ENCODE measurements at places on chromosomes 6 and 20.
A peak's percentile ranks its signal among the peaks of the same experiment; 100 is the strongest.

- H3K4me1 ChIP-seq = no peaks in the 10 kb centered on the region
- no peak for DNase-seq
- no peaks in the 10 kb centered on the region for H3K36me3 ChIP-seq
- H3K27me3 ChIP-seq = no peaks in the 10 kb centered on the region
- no peak overlapping the region for H3K27ac ChIP-seq
Measured at GRCh38 chr6:84601366-84601765, 163.0 kb downstream of the TBX18 start.

DNA sequence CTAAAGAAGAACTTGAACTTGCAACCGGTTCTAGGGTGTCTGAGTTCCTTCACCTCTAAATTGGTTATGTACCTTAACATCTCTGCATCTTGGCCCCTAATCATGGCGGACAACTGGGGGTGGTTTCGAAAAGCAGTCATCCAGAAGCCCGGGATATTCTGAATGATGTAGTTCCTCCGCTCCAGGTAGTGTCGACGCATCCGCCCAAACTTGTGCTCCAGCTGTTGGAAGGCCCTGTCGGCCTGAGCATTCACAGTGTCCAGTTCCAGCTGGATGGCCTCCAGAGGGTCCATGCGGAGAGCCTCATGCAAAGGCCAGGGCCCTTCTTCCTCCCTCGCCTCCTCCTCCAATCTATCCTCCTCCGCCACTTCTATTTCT lies 887 bp downstream of the TSPYL1 start:
- peak overlapping the region; percentile 93 for H3K4me3 ChIP-seq
- no peaks in the 10 kb centered on the region for H3K27me3 ChIP-seq
- no peak for DNase-seq
- H3K27ac ChIP-seq = peak overlapping the region; percentile 95
- H3K36me3 ChIP-seq = peaks cover 28% of the 10 kb centered on the region

GRCh38 chr6:16985513-16986284 lies 116.2 kb upstream of the STMND1 start:
- no peak for DNase-seq
- no peaks in the 10 kb centered on the region for H3K4me1 ChIP-seq
- H3K27ac ChIP-seq = no peak overlapping the region
- no peak overlapping the region for H3K4me3 ChIP-seq
- no peaks in the 10 kb centered on the region for H3K36me3 ChIP-seq

DNA sequence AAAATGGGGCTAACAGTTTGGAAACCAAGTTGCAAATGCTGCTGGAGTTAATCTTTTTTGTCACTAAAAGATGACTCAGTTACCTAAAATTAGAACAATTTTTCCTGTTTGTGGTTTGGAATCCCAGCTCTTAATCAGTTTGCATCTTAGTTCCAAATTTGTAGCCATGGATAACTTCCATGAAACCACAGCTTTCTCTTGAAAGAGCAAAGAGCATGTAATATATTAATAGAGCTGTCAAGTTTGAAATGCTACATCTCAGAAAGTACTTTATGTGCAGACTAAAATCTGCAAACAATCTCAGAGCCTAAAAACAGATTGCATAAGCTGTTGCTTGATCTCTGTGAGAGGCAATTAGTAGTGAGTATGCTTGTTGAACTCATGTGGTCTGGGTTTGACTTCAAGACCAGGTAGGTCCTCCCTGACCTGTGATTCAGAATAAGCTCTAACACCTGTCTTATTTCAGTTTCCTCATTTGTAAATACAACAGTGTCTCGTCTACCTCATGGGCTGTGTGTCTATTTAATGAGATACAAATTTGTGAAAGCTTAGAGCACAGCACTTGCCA lies 23.5 kb downstream of the DHX35 start:
- no peak for DNase-seq
- no peaks in the 10 kb centered on the region for H3K27me3 ChIP-seq
- H3K27ac ChIP-seq = no peak overlapping the region
- no peak overlapping the region for H3K4me3 ChIP-seq
- no peaks in the 10 kb centered on the region for H3K4me1 ChIP-seq

- H3K4me3 ChIP-seq = no peak overlapping the region
- no peak for DNase-seq
- H3K27me3 ChIP-seq = no peaks in the 10 kb centered on the region
- H3K36me3 ChIP-seq = no peaks in the 10 kb centered on the region
- H3K4me1 ChIP-seq = no peaks in the 10 kb centered on the region
- H3K27ac ChIP-seq = no peak overlapping the region
Measured at GRCh38 chr6:75300531-75300855, 15.9 kb upstream of the TMEM30A start.

GRCh38 chr20:33076662-33077372 lies 2.6 kb upstream of the BPIFB4 start:
- no peak overlapping the region for H3K4me3 ChIP-seq
- no peak overlapping the region for H3K27ac ChIP-seq
- H3K36me3 ChIP-seq = no peaks in the 10 kb centered on the region
- no peak for DNase-seq

DNA sequence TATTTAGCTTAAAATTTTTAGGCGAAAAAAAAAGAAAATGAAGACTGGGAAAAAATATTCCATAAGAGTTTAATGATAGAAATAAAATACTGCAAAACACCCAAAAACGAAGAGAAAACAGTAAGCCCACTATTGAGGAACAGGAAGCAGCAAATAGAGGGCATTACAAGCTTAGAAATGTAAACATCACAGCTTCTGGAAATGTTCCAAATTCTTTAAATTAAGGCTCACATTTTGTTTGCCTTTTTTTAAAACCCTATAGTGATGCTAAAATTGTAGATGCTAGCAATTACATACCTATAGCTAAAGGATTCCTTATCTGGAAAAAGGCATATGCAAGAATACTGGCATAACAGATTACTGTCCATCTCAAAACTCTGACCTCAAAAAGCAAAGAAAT lies 248.6 kb downstream of the KHDRBS2 start:
- no peak overlapping the region for H3K4me3 ChIP-seq
- no peak overlapping the region for H3K27ac ChIP-seq
- no peak for DNase-seq
- H3K4me1 ChIP-seq = no peaks in the 10 kb centered on the region
- no peaks in the 10 kb centered on the region for H3K27me3 ChIP-seq

- H3K27me3 ChIP-seq = no peaks in the 10 kb centered on the region
- H3K36me3 ChIP-seq = no peaks in the 10 kb centered on the region
- H3K4me1 ChIP-seq = peaks cover 54% of the 10 kb centered on the region
- DNase-seq = no peak
- no peak overlapping the region for H3K4me3 ChIP-seq
Measured at GRCh38 chr6:167832497-167833395, 6.0 kb downstream of the AFDN start.

DNA sequence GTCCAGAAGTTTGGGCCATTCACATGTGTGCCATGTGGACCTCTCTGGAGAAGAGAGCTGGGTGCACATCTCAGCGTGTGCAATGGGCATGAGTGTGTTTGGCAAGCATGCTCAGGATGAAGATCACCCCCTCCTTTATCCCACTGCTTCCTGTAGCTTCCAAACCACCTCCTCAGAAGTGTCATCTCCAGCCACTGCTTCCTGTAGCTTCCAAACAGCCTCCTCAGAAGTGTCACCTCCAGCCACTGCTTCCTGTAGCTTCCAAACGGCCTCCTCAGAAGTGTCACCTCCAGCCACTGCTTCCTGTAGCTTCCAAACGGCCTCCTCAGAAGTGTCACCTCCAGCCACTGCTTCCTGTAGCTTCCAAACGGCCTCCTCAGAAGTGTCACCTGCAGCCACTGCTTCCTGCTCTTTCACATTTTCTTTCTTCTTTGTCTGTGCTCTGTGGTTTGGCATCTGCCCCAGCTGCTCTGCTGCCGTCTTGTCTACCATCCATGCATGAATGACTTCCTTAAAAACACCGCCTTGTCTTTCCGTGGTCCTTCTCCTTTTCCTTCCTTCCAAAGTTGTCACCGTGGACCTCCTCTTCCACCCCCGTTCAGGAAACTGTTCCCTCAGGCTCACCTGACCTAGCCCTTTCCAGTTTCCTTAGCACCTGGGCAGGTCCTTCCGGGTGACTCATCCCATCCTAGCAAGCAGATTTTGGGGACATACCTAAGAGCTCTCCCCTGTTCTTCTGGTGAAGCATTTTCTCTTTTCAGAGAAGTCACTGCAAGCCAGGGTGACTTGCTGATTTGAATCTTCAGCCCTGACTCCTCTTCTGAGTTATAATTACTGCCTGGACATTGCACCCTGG lies 43.5 kb upstream of the TIAM2 start:
- no peak overlapping the region for H3K4me3 ChIP-seq
- no peaks in the 10 kb centered on the region for H3K27me3 ChIP-seq
- peak overlapping the region; percentile 32 for H3K27ac ChIP-seq

DNA sequence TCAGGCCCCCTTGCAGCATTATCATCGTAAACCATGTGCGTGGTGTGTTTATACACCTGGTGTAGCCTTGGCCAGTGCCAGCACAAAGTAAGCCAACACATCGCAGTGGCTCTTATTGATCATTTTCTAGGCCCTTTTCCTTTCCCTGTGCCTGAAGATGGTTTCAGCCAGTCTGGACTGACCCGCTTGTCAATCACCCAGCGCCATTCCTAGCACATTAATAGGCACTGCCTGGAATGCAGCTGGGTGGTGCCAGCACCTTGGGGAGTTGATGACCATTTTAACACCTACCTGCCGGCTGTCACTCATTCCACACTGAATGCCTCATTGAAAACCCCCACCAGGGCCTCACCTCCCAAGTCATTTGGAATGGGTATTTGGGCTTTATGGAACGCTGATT lies 4.9 kb upstream of the UQCC2 start:
- no peaks in the 10 kb centered on the region for H3K36me3 ChIP-seq
- H3K27ac ChIP-seq = no peak overlapping the region
- peaks cover 26% of the 10 kb centered on the region for H3K27me3 ChIP-seq
- DNase-seq = no peak
- H3K4me3 ChIP-seq = no peak overlapping the region
- H3K4me1 ChIP-seq = peaks cover 4% of the 10 kb centered on the region

All from K562 (cell line).